ENCODE measurements at places on chromosomes 16 and 17.
A peak's percentile ranks its signal among the peaks of the same experiment; 100 is the strongest.

GRCh38 chr16:53849585-53849984, 145.6 kb downstream of the FTO start:
- no peak for DNase-seq

DNA sequence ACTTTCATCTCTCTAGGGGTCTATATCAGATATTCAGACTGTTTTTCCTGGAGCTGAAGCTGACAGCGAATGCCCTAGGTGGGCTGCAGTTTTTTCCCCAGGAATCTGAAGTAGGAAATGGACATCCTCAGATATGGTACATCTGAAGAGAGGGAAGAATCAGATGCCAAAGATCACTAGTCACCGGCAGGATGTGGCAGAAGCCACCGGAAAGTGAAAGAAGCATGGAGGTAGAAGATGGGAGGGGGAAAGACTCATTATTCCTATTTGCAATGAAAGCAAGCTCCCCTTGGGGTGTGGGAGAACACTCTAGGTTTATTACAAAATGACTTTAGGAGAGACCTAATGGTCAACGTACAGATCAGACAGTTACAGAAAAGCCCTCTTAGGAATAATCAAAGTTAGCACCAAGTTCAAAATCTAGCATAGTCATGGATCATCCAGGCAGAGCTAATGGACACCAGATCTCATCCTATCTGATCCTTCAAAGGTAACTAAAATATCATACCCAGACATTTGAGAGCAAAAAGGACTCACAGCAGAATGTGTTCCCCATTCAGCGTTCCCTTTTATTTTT, 110.7 kb downstream of the HS3ST3A1 start:
- DNase-seq, result no peak

DNA sequence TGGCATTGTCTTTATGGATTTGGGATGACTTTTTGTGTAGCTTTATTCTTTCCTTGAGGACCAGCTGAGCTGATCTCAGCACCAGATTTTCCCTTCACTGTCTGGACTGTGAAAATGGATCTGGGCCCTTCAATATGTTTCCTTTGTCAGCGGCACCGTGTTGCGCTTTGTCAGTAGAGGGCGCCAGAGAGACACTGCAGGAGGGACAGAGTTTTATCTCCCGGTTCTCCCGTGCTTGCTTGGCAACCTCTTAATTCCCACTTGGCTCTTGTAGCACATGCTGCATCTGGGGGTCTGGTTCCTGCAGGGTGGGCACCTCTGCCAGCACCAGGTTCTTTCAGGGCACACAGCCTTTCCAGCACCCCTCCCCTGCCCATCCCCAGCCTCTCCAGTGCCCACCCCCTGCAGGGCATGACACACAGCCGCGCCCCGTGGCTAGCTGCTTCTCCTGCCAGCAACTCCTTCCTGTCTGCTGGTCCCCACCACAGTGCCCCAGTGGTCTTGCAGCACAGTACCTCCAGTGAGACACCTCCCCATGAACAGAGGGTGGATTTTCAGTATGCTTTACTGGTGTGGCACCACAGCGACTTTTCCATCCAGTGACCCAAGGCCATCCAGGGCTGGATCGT, 19.6 kb downstream of the OR1D5 start:
- no peak for DNase-seq

DNA sequence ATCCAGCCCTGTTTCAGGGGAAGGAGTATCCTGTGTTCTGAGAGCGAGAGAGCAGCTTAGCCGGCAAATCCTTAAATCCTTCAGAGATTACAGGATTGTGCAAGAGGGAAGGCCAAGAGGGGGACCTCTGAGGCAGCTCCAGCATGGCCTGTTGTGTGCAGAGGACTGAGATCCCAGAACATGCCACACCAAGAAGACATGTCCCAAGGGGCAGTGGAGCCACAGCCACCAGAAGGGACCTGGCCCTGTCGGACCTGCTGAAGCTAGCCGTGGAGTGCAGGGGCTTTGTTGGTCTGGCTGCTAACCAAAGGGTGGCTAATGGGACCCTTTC, 1.6 kb upstream of the MRC2 start:
- DNase-seq, result no peak

DNA sequence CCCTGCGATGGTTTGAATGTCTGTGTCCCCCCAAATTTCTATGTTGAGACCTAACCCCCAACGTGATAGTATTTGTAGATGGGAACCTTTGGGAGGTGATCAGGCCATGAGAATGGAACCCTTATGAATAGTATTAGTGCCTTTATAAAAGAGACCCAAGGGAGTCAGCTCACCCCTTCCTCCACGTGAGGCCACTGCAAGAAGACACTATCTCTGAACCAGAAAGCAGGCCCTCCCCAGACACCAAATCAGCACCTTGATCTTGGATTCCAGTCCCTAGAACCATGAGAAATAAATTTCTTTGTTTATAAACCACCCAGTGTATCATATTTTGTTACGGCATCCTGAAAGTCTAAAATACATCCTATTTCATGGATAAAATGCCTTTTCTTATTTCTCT, 64.4 kb upstream of the LRRC37A3 start:
- DNase-seq, result no peak

DNA sequence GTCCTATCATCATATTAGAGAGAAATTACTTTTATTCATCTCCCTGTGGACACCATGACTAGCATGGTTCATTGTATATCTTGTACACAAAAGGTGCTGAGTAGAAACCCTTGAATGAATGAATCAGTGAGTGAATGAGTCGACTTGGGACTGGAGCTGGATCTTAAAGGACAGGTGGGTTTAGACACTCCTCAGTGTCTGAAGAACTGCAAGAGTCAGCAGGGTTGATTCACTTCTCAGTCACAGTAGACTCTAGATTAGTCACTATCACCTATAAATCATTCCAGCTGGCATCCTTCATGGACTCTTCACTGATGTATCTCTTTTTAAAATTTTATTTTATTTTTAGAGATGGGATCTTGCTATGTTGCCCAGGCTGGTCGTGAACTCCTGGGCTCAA, 30.1 kb upstream of the PMFBP1 start:
- DNase-seq, result no peak

GRCh38 chr16:66587881-66588600, 8.8 kb downstream of the CMTM2 start:
- no peak for DNase-seq

DNA sequence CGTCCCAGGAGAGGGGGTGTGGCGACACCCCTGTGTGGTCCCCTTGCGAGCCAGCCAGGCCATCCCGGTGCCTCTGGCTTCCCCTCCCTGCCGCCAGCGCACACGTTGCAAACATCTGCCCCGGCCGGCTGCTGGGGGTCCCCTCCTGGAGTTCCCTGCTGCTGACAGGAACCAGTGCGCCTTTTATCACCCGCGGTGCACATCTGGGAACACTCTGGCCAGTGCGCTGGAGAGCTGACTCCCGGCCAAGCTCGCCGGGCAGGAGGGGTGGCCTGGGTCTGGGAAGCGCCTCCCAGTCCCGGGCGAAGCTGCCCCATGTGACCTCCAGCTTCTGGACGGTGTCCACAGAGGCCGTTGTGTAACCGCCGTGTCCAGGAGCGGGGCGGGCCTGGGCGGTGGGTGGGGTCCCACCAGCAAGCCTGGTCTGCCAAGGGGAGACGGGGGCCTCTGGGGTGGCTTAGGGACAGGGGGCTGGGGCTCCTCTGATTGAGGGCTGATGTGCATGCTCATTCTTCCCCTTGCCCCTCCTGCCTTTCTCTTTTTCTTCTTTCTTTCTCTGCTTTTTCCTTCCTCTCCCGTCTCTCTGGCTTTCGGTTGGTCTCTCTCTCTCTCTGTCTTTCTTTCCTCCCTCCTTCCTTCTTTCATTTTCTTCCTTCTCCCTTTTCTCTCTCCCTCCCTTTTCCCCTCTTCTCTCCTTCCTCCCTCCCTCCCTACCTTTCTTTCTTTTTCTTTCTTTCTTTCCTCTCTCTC, 25.2 kb upstream of the CIBAR2 start:
- no peak for DNase-seq

GRCh38 chr16:86075839-86076440, 177.0 kb downstream of the IRF8 start:
- no peak for DNase-seq

DNA sequence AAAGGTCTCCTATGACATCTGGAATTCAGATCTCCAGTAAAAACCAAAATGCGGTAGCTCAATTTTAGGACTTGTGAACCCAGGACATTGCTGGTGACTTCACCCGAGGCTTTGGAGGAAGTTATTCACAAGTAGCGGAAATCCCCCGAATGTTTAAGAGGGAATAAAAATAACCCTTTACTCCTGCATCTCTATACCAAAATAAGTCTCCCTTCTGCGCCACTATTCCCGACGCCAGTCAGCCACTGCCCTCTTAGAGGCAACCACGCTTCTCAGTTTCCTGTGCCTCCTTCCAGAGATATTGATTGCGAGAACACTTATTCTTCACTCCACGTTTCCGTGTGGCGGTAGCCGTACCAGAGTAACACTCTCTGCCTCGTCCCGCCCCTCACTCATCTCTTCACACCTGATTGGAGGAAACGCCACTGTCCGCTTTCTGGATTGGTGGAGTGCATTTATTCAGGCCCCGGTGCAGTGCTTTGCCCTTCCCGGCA, 27.4 kb downstream of the EMP2 start:
- no peak for DNase-seq

GRCh38 chr17:57463103-57463885, 207.0 kb downstream of the MSI2 start:
- DNase-seq, result peak; percentile 74

- DNase-seq, result no peak
These were observed 10.2 kb downstream of the RNF213 start for GRCh38 chr17:80270836-80271235.

DNA sequence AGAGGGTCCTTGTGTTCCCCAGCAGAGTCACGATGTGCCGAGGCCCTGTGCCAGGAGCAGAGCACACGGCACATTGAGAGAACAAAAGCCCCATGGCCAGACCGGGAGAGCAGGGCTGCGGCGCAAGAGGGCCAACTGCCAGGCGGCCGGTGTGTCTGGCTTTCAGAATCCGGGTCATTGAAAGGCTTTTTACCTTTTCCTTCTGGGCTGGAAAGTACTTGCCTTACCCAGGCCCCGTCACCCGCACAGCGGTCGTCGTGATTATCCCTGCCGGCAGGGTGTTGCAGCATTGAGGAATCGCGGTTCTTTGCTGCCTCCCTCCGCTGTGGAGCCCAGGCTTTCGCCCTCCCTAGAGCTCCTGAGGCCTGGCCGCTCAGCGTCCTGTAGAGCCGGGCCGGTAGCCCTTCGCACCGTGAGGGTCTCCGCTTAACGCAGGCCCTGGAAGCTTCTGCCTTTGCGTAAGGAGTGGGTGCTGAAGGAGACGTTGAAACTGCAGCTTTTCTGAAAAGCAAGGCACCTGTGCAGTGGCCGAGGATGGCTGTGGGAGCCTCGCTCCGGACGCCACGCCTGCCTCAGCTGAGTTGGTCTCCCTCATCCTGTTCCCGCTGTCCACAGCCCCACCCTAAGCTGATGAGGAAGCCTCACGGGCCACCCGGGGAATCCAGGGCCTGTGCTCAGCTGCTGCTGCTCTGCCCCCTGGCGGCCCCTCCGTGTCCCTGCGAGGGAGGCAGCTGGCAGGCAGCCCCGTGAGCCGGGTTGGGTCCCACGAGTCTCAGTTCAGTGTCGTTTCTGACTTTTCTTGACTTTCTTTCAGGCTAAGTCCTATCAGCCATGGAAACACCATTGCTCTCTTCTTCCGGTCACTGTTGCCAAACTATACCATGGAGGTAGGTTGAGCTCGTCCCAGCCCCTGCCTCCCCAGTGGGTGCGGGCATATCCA, 8.6 kb upstream of the MC1R start:
- no peak for DNase-seq

- DNase-seq, result peak; percentile 55
These were observed 26.3 kb upstream of the HS3ST2 start for GRCh38 chr16:22787466-22788192.

GRCh38 chr16:84514874-84515835, 10.7 kb upstream of the MEAK7 start:
- DNase-seq, result no peak

GRCh38 chr17:28738680-28739384, 5.0 kb upstream of the TRAF4 start:
- DNase-seq, result no peak

DNA sequence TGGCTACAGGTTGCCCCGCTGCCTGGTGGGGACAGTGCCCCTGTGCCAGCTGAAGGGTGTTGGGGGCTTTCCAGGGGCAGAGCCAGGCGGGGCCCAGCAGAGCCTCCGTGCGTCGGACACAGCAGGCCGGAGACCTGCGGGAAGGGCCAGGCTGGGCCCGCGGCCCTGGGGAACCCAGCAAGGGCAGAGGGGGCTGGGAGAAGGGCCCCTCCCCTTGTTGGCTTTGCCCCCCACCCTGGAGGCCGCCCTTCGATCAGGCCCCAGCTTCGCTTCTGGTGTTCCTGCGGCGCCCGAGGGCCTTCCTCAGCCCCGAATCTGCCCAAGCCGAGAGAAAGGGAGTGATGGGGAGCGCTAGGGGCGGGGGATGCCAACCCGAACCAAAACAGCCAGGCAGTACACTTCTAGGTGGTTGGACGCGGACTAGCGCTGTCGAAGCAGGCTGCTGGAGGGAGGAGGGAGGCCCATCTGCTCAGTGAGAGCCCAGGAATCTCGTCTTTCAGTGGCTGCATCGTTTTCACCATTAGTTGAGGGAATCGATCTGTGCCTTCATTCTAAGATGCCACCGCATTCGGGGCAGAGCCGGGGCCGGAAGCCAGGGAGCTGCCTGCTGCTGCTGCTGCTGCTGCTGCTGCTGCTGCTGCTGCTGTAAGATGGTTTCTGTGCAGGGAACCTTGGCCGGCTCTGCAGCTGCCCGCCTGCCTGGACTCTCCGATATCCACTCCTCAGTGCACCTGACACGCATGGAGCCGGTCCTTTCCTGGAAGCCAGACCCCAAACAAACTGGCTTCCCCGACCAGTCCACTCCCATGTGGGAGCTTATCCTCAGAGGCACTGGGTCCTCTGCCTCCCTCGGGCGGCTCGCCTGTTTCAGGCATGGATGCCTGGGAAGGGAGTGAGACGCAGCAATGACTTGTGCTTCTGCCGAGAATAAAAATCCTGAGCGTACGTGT, 1.7 kb downstream of the JPH3 start:
- DNase-seq, result no peak

DNA sequence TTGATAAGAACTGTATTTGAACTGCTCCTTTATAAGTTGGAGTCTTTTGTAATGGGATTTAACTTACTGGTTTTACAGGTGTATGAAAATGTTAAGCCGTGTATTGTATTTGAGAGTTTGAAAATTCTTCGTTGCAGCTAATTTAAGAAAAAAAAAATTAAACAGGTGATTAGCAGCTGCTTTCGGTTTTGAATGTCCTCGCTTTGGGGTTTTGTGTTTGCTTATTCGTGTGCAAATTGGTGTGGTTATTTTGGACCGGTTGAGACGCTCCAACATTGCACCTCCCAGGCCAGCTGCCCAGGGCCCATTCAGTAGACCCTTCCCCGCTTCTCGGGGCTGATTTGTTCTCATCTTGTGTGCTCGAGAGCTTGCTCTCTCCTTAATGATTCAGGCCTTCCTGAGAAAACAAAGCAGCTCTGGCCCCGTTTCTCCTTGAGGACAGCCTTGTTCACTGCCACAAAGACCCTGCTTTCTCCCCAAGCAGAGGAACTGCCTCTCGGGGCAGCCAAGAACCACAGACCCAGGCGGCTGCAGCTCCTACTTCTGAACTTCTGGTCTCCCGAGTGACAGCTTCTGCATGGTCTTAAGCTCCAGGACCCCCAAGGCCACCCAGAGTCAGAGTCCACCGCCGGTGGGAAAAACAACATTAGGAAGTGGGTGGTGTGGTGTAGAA, 100.5 kb downstream of the MSI2 start:
- no peak for DNase-seq

Data from AG04449 (cell line).